Activated naive CD4-positive, alpha-beta T cell treated with anti-CD3 and anti-CD28 coated beads, Interleukin-2, amount 50 U/mL, for 16 hours (primary cell): ENCODE measurements at places on chromosomes 3 and 15.

DNA sequence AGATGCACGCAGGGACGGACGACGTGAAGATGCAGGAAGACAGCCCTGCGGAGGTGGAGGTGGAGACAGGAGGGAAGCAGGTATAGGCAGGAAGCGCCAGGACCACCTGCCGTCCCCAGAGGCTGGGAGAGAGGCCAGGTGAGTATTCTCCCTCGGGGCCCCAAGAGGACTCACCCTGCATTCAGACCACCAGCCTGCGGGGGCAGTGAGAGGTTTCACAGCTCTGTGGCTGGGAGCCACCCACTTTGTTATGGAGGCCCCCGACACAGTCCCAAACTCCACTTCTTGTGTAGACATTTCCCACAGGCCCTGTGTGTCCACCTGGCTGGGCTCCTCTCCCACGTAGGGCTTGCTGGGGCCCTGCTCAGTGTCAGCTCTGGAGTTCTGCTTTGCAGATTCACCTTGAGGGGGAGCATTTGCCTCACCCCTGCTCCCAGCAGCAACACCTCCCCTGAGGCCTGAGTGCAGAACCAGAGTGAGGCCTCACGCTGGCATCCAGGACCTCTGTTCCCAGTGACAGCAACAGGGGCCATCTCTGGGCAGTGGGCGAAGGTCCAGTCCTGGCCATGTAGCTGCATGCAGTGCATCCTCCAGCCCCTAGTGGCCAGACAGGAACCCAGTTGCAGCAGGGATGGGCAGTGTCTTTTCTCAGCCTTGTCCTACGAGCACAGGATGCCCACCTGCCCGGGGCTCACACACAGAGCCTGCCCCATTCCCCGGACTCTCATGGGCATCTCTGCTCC, 119.4 kb upstream of the IQSEC1 start:
- DNase-seq: no peak

DNA sequence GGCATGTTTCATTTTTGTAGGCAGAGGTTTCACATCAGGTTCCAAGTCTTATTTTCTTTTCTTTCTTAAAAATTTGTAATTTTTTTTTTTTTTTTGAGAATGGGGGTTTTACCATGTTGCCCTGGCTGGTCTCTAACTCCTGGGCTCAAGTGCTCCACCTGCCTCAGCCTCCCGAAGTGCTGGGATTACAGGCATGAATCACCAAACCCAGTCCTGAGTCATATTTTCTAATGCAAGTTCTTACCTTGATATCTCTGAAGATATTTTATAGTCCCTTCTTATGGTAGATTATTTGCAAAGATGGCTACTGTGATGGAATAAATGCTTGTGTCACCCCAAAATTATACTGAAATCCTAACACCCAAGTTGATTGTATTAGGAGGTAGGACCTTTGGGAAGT, 63.8 kb downstream of the SLC9A9 start:
- DNase-seq: no peak

- no peak for DNase-seq
Observed at GRCh38 chr15:82056958-82057823, 11.4 kb upstream of the MEX3B start.

DNA sequence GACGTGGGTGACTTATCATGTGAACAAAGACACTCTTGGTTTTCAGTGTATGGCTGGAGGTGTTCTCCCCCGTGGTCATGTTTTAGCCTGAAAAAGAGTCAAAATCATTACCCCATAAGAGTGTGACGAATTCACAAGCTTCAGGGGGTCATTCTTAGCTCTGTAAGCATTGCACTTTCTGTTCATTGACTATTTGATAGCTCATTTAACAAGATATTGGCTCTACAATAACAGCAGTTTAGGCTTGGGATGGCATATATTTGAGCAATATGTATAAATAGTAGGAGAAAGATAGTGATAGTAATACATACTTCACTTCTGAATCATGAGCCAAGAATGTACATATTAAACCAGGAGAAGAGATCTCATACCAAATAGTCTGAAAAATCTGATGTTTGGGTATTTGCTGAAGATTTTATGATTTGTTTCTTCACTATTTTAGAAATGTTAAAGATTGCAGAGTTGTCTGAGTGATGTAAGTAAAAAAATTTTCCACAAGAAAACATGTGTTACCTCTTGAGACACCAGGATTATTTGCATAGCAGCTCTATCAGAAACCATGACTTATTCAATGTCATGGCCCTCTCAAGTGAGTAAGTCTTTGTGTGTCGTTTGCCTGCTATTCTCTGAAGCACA, 996.0 kb downstream of the OTOL1 start:
- DNase-seq: no peak

- DNase-seq: no peak
Observed at GRCh38 chr3:2390926-2391532, 292.4 kb downstream of the CNTN4 start.

GRCh38 chr3:46406788-46407611, at the start of the genes CCR5AS and CCRL2:
TSS of gene CCR5AS (minus strand) at chr3:46407066.
TSS of gene CCRL2 (plus strand) at chr3:46407259. CDS start at chr3:46408080, 821 bp downstream.
- no peak for DNase-seq

GRCh38 chr3:183148056-183148455, 14.5 kb downstream of the LAMP3 start:
- DNase-seq: no peak

DNA sequence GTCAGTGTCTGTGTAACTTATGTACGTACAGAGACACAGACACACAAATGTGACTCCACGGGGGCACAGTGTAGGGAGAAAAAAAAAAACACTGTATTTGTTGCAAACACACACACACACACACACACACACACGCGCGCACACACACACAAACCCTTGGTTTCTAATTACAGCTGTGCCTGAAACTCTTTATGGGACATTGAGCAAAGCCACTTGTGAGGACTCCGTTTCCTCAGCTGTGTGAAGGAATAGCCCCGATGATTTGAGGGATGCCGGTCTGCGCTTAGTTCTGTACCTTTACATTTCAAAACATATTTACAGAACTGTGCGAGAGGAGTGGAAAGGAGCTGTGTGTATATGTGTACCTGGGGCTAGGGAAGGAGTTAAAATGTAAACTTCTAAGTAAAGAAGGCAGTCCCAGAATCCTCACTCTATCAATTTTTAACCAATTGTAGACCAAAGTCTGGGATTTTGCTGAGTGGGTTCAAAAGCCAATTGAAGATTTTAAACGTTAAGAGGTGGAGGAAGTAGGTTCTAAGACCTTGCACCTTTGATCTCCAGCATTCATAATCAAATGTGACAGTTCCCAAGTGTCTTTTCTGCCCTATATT, 5.3 kb upstream of the BCL6 start:
- no peak for DNase-seq

- DNase-seq: no peak
Observed at GRCh38 chr3:12751571-12751970, 7.5 kb downstream of the TMEM40 start.
